ENCODE measurements at places on chromosomes 16 and 17.
A peak's percentile ranks its signal among the peaks of the same experiment; 100 is the strongest.

GRCh38 chr16:5756969-5757368 lies 659.4 kb upstream of the EEF2KMT start:
- DNase-seq, result no peak

- no peak for DNase-seq
Measured at GRCh38 chr17:5511401-5512225, 25.2 kb downstream of the MIS12 start.

- DNase-seq, result no peak
Measured at GRCh38 chr17:44992242-44992939, 24.3 kb upstream of the C1QL1 start.

- no peak for DNase-seq
Measured at GRCh38 chr16:85947230-85948137, 48.5 kb downstream of the IRF8 start.

DNA sequence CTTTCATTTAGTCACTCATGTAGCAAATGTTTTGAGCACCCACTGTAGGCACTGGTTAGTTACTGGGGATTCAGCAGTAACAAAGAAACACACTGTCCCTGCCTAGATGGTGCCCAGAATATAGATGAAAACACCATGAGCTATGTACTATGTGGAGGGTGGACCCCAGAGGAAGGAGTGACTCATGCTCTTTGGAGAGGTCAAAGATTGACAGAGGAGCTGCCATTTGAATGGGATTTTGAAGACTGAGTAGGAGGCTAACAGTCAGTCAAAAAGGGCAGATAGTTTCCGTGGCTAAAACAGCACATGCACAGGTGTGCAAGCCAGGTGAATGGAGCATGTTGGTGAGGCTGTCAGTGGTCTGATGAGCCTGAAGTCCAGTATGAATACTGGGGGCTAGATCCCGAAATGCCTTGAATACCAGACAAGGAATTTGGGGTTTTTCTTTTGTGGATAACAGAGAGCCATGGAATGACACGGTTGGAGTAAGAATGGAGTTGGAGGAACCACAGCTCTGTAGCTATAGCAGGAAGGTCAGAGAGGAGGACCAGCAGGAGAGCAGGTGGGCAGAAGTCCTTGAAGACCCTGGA lies 6.1 kb downstream of the IL21R start:
- DNase-seq, result no peak

- peak; percentile 31 for DNase-seq
Measured at GRCh38 chr16:89720813-89721545, at the start of the genes VPS9D1 and ZNF276. Gene VPS9D1, minus strand, starts transcription at chr16:89720898. Its CDS starts 37 bp downstream, at chr16:89720861. Gene ZNF276, plus strand, starts transcription at chr16:89721537. Its CDS starts 104 bp downstream, at chr16:89721641.

- DNase-seq, result no peak
Measured at GRCh38 chr17:41101586-41102259, at the start of gene KRTAP4-16. Gene KRTAP4-16, minus strand, starts transcription at chr17:41102209. Its CDS starts 0 bp downstream, at chr17:41102209.

DNA sequence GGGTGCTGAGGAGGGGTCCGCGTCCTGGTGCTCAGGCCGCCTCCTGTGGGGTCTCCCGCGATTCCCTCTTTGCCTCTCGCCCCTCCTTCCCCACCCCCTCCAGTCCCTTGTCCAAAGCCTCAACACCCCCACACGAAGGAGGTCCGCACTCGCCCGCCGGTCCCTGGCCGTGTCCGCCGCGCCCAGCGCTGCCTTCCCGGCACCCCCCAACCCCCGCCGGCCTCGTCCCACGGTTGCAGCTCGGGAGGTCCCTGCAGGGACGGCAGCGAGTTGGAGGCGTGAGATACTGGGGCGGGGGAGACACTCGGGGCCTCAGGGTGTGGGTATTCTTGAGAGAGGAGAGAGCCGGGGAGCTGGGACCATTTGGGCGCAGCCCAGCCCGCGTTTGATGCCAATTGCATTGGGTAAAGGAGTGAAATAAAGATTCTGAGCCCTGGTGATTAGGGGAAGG lies 468 bp downstream of the FLYWCH2 start:
- DNase-seq, result no peak

- no peak for DNase-seq
Measured at GRCh38 chr17:74447628-74448159, 15.8 kb downstream of the GPRC5C start.

- DNase-seq, result no peak
Measured at GRCh38 chr17:65670667-65671371, 109.4 kb upstream of the AXIN2 start.

DNA sequence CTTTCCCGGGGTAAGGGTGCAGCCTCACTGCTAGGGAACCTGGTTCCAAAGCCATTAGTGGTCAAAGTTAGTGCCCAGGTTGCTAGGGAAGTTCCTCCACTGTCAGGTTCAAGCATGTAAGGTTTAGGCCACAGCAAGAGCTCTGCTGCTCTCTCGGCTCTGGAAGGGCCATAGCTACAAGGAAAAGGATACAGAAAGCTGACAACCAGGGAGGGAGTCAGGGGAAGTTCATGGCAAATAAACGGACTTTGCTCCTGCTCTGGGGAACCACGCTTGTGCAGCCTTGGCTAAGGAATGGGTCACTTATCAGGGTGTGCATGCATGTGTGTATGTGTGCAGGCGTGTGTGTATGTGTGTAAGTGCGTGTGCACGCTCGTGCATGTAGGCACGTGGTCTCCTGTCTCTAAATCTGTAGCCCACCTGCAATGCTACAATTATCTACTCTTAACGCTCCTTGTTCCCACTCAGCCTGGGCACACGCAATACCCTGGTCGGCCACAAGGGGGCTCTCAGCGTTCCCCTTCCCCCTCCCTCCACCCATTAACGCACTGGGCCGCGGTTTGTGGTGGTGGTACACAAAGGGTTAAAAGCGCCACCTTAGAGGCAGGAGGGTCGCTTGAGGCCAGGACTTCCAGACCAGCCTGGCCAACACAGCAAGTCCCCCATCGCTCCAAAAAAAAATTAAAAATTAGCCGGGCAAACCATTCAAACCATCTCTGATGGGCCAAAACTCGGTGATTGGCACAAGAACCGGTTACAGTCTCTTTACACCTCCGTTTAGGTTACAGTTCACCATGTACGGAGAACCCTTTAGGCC lies 48.4 kb upstream of the KDM8 start:
- no peak for DNase-seq

DNA sequence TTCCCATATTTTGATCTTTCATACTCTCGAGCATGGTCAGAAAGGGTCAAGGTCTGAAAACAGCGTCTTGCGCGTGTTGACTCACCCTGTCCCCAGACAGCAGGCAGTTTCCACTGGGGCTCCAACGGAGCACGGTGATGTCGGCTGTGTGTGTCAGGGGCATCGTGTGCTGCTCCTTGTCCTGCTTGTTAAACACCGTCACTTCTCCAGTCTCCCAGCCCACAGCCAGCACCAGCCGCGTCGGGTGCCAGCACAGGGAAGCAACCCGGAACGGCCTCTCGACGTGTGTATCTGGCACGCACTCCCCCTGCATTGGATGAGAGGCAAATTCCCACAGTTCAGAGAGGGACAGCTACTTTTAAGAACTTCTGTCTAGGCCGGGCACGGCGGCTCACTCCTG lies 9.6 kb downstream of the IFT140 start:
- no peak for DNase-seq

DNA sequence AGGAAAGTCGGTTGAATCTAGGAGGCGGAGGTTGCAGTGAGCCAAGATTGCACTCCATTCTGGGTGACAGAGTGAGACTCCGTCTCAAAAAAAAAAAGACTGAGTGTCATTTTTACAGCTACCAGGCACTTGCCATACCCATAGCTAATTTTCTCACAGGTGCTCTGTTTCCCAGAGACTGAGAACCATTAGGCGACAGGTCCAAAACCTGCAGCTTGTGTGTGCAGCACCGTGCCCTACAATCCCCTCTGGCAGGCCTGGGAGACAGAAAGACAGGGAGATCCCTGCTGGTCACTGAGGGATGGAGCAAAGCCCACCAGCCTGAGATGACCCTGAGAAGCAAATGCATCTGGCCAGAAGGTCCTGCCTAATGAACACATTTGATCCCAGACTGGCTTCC lies 2.7 kb downstream of the TFAP4 start:
- no peak for DNase-seq

DNA sequence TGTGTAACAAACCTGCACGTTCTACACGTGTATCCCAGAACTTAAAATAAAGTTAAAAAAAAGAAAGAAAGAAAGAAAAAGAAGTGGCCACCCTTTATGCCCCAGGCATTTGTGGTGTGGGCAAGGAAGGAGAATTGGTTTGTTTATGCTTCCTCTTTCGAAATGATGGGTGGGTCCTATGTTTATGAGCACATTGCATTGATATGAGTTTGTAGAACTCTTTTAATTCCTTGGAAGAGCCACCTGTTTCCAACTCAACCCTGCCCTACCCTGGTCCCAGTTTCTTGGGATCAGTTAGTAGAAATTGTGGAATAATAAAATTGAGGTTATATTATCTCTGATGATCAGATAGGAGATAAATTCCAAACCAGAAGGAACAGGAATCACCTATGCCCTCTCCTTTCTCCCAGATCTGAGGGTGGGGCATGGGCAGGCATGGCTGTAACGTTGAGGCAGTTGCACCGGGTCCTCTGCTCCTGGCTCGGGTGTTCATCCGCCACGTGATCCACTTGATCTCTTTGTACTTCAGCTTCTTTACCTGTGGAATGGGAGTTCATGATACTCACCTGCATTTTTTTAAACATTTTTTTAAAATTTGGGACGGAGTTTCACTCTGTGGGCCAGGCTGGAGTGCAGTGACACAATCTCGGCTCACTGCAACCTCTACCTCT lies 15.9 kb downstream of the CHAD start:
- no peak for DNase-seq

DNA sequence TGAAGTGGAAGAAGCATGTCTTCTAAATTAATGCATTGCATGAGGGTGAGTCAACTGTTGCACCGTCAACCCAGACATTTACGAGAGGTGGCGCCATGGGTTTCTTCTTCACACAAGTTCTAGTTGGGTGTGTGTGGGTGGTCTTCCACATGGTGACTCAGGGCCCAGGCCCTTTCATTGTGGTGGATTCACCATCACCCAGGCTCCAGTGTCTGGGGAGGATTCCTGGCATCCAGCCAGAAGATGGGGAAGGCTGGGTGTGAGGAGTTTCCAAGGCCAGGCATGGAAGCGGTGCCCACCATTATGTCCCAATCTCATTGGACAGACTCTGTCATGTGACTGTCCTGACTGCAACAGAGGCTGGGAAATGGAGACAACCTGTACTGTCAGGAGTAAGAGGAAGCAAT lies 21.4 kb upstream of the JPH3 start:
- DNase-seq, result peak; percentile 58

DNA sequence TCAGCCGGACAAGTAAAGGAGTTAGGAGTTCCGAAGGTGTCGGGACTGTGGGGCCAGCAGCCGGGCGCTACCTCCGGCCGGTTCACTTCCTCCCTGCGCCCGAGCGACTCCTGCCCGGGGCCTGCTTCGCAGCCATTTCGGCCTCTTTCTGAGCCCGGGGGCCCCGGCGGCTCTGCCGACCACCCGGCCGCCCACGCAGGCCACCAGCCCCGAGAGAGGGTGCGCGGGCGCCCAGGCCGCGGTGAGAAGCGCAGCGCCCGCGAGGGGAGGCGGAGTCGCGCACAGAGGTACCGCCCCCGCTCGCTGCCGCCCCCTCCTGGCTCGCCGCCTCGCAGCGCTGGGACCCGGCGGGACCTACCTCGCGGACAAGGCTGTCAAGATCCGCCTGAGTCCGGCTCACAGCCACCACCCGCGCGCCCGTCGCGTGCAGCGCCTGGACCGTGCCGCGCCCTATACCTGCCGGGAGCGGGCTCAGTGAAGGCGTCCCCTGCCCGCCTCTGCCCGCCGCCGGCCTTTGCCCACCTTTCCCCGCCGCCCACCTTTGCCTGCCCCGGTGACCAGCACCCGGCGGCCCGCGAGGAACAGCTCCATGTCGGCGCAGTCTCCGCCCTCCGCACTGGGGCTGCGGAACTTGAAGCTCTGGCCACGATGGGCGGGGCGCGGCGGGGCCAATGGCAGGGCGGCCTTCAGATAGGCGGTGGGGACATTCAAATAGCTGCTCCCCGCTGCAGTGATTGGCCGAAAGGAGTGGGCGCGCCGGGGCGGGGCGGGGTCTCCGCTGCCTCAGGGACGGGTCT lies at the start of gene DCXR:
TSS of gene DCXR (minus strand) at position 606 of the 797 bp plus-strand sequence. CDS start at position 591, 15 bp downstream.
- DNase-seq, result peak; percentile 87

GRCh38 chr17:57493171-57493570 lies 236.8 kb downstream of the MSI2 start:
- no peak for DNase-seq

DNA sequence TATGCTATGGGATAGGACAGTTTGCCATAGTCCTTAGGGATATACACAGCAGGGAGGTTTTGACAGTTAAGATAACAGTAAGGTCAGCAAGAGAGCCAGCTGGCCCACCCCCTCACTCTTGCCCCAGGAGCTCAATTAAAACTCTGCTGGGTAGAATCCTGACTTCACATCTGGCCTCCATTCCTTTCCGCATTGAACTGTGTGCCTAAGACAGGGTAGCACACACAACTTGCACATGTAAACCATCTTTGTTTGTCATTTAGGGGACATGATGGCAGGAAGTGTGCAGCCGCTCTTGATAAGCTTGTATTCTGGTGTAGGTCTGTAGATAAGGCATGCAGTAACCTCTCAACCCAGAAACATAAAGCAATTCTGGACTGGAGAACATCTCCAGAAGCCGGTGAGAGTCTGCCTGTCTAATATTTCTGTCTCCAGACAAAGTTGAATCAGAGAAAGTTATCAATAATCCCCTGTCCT lies 5.2 kb downstream of the MINK1 start:
- no peak for DNase-seq

DNA sequence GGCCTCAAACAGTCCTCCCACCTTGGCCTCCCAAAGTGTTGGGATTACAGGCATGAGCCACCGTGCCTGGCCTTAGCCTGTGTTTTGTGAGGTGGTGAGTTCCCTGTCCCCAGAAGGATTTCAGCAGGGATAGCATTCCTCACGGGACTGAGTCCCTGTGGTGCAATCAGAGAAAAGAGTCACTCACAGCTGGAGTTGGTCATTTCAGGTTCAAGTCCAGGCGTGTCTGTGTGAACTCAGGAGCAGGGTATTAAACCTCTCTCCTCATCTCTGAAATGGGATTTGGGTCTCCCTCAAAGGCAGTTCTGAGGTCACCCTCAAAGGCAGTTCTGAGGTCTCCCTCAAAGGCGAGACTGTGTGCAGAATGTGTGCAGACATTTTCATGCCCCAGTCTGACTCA lies 28.6 kb downstream of the NPTX1 start:
- no peak for DNase-seq

DNA sequence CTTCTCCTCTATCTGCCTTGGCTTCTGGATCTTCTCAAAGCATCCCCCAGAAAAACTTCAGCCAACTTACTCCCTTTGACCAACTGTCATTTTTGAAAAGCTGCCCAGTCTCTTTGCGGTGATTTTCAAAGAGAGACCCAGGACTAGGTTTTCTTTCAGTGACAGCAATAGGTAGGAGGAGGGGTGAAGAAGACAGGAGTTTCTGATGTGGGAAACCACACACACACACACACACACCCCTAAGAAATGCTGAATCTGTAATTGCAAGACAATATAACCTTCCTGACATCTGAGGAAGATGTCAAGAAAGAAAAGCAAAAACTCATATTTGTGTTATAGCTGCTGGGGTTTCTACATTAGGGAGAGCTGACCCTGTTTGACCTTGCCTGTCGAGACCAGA lies 5.2 kb downstream of the FAM20A start:
- no peak for DNase-seq

DNA sequence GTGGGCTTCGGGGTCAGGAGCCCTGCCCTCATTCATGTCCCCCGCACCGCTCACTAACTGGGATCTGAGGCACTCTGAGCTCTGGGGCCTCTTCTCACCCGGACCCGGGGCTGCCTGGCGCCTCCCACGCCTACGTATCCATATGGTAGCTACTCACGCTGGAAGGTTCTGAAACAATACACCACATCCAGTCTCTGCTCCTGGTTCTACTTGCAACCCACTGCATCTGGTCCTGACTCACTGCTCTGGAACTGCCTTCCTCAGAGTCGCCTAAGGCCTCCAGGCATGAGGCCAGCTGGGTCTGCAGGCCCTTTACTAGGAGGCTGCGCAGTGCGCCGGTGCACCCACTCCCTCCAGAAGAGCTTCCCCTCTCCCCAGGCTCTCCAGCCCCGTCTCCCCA lies 18.1 kb downstream of the USP36 start:
- peak; percentile 59 for DNase-seq

All from fibroblast of skin of left quadriceps (primary cell).